GM18507 (cell line): ENCODE measurements at places on chromosomes 4 and X.

GRCh38 chrX:154308108-154308946 is 12.7 kb downstream of the TKTL1 start:
- DNase-seq: no peak

DNA sequence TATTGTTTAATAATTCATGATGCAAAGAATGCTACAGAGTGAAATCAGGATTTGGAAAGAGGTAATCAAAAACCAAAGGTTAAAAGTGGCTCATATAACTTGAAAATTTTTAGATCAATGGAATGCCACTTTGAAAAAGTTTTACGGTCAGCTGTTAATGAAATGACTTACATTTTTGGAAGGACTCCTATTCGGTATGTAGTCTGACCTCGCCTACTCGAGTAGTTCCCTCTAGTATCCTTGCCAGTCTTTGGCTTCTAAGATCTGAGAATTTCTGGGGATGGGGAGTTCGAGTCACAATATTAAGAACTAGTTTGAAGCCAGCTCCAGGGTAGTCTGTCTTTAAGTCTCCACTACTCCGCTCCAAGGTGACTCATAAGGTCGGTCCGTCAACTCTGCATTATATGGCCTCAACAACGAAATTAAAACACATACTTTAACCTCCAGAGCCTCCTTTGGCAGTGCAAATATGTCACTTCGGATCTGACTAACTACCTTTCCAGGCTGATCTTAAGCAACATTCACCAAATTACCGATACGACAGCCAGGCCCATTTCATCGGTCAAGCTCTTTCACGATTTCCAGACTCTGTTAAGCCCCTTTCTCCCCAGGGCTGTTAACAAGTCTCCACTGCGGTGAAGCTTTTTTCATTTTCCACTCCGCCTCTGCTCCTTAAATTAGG is 733 bp upstream of the NAA15 start:
- no peak for DNase-seq

DNA sequence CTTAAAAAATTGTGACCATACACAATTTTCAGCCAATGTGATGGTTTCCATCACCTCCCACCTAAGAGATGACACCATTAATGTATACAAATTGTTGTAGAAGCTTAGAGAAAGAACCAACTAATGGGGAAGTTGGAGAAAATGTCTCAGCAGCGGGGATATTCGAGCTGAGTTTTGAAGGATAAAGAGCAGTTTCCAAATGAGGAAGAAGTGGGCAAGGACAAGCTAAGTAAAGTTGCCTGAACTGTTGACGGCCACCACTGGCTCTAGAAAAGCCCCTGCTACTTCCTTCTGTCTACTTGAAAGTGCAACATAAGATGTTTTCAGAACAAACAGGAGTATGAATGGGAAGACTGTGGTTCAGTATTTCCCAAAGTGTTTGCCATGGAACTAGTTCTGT is 92.0 kb downstream of the CHRNA9 start:
- DNase-seq: no peak

- DNase-seq: no peak
These were observed 36.7 kb downstream of the HMGB3 start for GRCh38 chrX:151019856-151020255.

GRCh38 chr4:145279122-145279960 is 99.0 kb upstream of the OTUD4 start:
- no peak for DNase-seq

GRCh38 chrX:13502590-13502989 is 66.8 kb upstream of the EGFL6 start:
- no peak for DNase-seq
